ENCODE measurements at places on chromosomes 5 and 9. TPM values are rescaled to one million over a fixed set of nuclear protein-coding genes. Genes with fewer than 3 reads are reported as not detected.

MAMDC2 gene
- 18.5 TPM for total RNA-seq

- no peak for DNase-seq
Observed at GRCh38 chr5:96961053-96961452, 25.2 kb downstream of the LNPEP start.

GRCh38 chr5:112757468-112758208 is 20.0 kb downstream of the APC start:
- DNase-seq, result no peak

DNA sequence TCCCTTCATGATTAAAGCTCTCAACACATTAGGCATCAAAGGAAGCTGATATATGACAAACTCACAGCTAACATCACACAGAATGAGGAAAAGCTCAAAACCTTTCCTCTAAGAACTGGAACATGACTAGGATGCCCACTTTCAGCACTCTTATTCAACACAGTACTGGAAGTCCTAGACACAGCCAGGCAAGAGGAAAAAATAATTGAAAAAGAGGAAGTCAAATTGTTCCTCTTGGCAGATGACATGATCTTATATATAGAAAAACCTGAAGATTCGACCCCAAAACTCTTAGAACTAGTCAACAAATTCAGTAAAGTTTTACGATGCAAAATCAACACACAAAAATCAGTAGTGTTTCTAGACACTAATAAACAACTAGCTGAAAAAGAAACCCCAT is 144.3 kb upstream of the NREP start:
- no peak for DNase-seq

- no peak for DNase-seq
Observed at GRCh38 chr9:95511952-95512708, 4.6 kb downstream of the PTCH1 start.

DNA sequence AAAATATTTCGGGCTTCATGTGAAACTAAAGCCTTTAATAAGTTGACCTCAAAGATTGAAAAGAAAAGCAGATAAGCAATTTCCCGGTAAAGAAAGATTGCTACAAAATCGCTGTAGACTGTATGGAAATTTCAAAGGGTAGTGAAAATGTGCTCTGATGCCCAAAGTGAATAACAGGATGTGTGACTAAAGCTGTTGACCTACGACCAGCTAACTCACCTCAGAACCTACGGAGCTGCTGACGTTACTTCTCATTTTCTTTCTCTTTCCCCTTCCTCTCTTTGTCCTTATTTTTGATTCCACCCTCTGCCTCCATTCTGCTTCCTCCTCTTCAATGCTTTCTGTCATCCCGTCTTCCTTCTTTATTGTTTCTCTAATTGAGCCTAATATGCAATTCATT is 103.2 kb downstream of the PDE4D start:
- no peak for DNase-seq
